ENCODE measurements at places on chromosomes 1 and 21.

GRCh38 chr1:84504580-84505492 is 1.4 kb upstream of the SPATA1 start:
- DNase-seq, result no peak

DNA sequence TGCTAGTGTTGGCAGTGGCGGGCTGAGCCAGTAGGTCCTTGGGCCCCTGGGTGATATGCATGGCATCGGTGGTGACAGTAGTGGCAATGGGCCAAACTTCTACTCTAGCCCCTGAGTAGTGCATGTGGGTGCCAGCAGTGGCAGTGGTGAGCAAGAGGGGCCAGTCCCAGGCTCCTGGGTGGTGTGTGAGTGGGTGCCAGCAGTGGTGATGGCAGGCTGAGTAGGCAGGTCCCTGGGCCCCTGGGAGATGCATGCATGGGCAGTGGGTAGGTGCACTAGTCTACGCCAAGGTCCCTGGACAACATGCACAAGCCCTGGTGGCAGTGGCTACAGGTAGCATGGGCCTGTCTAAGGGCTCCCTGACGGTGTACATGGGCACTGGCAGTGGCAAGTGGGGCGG is 24.6 kb upstream of the TTC22 start:
- DNase-seq, result no peak

- peak; percentile 81 for DNase-seq
Observed at GRCh38 chr1:161486806-161487741, 18.2 kb upstream of the FCGR2A start.

DNA sequence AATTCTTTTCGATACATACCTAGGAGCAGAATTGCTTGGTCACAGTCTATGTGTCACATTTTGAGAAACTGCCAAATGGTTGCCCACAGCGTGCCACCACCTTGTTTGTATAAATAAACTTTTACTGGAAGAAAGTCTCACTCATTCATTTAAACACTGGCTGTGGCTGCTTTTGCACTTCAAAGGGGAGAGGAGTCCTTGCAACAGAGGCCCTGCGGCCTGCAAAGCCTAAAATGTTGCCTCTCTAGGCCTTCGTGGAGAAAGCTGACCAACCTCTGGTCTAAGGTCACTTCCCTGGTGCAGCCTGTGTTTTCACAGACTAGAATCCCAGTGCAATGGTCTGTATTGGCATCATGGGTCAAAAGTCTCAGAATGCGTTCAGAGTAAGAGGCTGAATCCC is 8.3 kb downstream of the RIPK4 start:
- no peak for DNase-seq

GRCh38 chr1:173601588-173601987 is 1.3 kb downstream of the SLC9C2 start:
- no peak for DNase-seq

GRCh38 chr1:29094433-29094832 is 29.3 kb downstream of the TMEM200B start:
- DNase-seq, result no peak

- no peak for DNase-seq
Observed at GRCh38 chr1:109078317-109078716, 2.5 kb upstream of the TAF13 start.

DNA sequence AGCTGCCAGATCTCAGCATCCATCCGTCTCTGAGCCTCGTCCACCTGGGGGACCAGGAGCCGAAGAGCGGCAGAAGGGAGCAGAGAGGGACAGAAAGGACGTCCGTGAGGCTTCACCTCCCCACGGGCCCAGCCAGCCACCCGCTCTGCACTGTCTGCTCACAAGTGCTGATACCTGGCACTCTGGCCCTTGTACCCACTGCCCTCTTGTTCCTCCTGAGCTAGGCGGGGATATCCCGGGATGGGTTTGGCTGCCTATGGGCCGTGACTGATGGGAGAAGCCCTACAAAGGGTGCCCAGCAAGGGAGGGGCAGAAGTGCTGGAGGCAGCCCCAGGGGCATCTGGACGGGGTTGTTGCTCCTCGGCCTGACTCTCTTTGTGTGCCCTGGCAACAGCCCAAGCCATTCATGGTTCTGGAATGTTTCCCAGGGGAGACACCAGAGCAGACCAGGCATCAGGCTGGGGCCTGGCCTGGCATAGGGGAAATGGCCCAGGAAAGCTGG is 57.6 kb downstream of the LDLRAD2 start:
- DNase-seq, result no peak

DNA sequence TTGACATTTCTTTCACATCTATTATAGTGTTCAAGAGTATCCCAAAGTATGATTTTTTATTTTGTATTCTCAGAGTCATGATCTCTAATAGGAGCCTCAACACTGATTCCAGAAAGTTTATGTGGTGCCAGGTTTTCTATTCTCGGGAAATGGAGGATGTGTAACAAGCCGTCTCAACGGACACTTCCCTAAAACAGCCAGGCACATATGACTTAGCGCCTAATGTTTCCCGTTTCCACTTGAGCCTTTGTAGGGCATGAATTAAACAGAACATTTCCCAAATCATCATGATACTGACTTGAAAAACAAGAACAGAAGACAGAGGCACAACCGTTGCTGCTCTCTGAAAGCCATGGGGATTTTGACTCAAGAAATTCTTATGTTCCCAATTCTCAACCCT is 8.0 kb downstream of the CYYR1 start:
- no peak for DNase-seq

GRCh38 chr1:1164701-1165451 is 8.8 kb upstream of the TTLL10 start:
- DNase-seq, result no peak

DNA sequence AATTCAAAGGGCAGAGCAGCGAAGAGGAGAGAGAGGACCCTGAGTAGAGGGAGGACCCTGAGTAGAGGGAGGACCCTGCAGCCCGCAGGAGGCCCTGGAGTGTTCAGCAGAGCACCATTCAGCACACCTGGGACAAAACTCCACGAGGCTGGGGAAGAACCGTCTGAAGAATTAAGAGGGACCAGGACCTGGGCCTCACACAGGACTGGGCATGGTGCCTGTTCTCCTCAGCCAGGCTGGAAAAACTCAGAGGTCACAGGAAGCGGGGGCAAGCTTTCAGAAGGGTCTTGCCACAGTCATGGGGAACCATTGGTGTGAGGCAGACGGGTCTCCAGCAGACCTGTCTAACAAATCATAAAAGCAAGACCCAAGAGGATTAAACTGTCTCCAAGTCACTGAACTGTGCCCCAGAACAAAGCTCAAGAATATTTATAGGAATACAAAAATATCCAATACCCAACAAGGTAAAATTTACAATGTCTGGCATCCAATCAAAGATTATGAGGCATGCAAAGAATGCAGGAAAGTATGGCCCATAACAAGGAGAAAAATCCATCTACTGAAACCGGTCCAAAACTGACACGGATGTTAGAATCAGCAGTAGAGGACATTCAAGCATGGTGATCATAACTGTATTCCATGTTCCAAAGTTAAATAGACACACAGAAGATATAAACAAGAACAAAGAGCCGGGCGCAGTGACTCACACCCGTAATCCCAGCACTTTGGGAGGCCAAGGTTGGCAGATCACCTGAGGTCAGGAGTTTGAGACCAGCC is 30.6 kb downstream of the MORN1 start:
- no peak for DNase-seq

- DNase-seq, result no peak
Observed at GRCh38 chr1:67952071-67952470, 98.4 kb downstream of the DIRAS3 start.

GRCh38 chr1:6546326-6546725 is 8.0 kb downstream of the NOL9 start:
- DNase-seq, result no peak

DNA sequence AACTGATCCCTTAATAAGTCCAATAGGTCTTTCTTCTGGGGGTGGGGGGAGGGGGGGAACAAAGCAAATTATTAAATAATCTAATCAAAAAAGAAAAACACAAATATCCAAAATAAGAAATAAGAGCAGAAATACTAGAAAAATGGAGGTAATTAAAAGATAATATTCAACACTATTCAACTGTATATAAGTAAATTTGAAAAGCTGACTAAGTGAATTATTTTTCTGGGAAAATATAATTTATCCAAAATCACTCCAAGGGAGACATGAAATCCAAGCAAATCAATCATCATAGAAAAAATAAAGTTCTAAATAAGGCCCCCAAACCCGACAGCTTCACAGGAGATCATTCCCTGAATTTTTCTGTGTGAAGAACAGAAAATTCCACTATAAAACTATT is 18.8 kb downstream of the VPS26C start:
- no peak for DNase-seq

DNA sequence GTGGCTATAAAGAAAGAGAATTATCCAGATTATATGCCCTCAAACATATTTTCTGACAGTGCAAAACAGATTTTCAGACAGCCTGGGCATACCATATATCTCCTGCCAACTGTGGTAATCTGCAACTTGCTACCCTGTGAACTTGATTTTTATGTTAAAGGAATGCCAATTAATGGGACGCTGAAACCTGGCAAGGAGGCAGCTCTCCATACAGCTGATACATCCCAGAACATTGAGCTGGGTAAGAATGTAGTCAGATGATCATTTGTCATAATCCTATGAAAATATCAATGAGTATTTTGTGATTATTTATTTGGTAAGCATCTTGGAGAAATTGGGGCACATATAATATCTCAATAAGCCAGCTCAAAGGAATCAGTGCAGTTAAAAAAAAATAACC is 124.2 kb downstream of the VPS13D start:
- DNase-seq, result no peak

Measured in CD4-positive, alpha-beta T cell treated with Interleukin-21 for 1 hour (primary cell).